ENCODE measurements at places on chromosomes 3 and 15.

GRCh38 chr15:87369269-87369668, 887.3 kb downstream of the NTRK3 start:
- no peak for ATAC-seq

DNA sequence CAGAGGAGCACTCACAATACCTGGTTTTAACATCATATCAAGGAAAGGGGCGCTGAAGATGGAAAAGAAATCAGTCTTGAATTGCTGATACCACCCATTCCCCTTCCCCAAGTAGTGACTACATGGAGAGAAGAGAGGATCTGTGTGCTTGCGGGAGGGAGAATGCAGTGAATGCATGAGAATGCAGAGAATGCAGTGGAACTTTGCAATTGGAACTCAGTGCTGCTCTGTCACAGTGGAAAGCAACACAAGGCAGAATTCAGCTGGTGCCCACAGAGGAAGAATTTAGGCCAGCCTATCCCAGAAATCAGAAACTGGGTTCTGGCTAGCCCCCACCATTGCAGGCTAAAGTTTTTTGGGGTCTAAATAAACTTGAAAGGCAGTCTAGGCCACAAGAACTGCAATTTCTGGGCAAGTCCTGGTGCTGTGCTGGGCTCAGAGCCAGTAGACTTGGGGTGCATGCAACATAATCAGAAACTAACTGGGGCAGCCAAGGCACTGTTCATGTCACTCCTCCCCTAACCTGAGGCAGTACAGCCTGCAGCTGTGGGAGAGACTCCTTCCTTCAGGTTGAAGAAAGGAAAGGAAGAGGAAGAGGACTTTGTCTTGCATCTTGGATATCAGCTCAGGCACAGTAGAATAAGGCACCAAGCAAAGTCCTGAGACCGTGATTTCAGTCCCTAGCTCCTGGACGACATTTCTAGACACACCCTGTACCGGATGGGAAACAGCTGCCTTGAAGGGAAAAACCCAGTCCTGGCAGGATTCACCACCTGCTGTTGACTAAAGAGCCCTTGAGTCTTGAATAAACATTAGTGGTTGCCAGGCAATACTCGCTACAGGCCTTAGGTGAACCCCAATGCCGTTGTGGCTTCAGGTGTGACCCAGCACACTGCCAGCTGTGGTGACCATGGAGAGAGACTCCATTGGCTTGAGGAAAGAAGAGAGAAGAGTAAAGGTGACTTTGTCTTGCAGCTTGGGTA, 329.3 kb downstream of the TBL1XR1 start:
- ATAC-seq: no peak

GRCh38 chr3:71694358-71694999, 30.7 kb downstream of the EIF4E3 start:
- ATAC-seq: peak; percentile 54

DNA sequence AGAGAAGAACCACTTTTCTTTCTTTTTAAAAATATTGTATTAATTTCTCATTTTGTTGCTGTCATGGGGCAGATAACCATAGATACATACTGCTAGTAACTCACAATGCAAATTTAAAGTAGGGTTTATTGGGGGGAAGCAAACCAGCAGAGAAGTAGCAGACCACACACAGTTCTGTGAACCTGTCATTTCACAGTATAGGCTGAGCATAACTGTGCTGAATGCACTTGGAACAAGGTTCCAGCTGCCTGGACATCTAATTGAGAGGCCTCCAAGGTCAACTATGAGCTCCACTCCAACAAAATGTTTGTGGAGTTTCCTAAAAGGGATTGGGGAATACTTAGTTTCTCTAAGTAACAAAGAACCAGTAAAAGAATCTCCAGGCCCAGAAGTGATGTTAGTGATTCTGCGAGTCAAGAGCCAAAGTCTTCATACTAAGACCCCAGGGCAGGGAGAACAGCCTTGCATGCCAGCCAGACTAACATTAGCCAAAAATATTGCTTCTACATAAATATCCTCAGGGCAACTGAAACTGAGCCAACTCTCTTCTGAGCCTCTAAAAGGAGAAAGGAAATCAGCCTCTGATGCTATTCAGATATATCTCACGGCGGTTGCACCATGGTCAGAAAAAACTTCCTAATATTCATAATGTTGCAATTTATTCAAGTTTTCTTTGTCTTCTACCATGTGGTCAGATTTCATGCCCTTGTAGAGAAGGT, 856.4 kb upstream of the ALCAM start:
- ATAC-seq: no peak

DNA sequence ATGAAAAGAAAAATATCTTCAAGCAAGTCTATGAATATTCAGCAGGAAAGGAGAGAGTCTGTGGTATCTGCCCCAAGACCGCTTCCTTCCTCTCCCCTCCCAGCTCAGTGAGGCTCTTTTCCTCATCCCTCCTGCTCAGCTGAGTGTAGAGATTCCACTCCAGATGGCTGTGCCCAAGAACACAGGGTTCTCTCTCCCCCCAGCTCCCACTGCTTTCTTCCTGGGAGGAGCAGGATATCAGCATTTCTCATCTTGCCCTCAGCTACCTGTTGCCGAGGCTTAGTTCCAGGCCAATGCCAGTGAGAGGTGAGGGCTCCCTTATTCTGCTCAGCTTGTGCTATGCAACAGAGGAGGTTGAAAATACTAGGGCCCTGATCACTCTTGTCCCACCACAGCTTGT, 211.9 kb downstream of the SV2B start:
- ATAC-seq: no peak

DNA sequence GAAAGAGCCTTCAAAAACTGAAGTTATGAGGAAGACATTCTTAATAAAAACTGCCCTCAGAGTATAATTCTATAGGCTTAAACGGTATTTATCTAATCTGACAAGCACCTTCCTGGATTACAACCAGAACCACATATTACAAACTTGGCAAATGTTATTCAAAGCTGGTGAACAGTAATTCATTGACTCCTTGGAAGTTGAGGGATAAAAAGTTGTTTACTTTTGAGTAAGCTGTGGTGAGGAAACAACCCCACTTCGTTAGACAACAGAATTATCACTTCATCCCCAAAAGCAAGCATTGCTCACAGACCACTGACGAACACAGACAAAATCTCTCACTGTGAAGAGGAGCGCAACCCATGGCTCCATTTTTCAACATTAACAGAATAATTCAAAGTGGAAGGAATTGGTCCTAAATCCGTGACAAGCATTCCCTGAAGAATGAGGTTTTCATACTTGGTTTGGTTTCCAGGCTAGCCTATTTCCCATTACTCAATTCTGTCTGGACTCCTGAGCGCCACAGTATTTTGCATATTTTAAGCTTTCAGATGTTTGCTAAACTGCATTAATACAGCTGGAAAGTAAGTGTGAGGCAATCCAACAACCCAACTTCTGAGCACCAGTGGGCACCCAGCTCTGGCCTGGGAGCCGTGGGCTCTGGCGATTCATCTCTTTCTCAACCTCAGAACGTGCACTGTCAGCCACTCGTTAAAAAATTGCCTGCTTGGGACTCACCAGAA, 32.7 kb downstream of the LRIG1 start:
- peak; percentile 19 for ATAC-seq

GRCh38 chr15:90160781-90161727, 40.1 kb upstream of the SEMA4B start:
- ATAC-seq: no peak

DNA sequence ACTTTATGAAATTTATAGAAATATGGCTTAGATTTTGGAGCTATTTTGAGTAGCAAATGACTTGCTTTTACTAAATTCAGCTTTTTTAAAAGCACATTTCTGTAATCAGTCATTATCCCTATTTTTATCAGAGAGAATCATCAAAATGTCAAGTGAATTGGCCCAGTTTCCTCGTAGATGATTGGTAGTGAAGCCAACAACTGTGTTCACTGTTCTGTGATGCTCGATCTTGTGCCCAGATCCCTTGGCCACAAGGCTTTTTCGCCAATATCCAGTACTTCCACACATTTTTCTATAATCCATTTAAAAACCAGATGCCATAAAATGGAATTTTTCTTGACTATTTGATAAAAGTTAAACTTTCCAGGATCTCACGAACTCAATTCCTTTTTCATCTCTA, 336.5 kb downstream of the ZNF385D start:
- ATAC-seq: no peak

DNA sequence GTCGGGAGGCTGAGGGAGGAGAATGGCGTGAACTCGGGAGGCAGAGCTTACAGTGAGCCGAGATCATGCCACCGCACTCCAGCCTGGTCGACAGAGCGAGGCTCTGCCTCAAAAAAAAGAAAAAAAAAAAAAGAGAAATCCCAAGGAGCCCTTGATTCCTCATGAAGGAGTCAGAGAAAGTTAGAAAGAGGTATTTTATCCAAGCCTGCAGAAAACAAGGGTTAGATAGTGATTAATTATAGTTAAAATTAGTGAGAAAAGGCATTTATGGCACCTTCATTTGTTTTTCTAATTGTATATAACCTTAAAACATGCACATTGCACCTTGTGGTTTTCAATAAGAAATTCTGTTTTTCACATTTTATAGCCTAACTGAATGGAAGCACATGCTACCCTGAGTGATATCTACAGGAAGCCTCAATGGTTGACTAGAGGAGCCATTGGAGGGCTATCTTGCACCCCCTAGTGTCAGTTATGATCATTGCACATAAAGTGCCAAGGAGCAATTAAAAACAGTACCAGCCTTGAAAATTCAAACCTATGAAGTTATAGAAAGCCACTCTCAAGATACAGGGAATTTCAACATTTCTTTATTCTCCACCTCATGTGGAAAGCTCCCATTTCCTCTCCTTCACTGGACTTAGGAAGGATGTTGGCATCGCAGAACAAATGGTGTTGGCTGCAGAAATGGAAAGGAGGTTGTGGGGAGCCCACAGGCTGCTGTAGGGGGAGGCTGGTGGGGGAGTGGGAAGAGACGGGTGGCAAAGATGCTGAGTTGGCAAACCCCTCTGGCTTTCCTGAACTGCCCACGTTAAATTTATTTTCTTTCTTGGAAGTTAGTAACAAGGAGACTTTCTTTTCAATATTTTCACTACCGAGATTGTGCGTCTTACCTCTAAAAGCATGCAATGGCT, 48.5 kb downstream of the ITGA11 start:
- ATAC-seq: no peak

GRCh38 chr3:197793247-197793646, 2.2 kb downstream of the LRCH3 start:
- ATAC-seq: no peak

DNA sequence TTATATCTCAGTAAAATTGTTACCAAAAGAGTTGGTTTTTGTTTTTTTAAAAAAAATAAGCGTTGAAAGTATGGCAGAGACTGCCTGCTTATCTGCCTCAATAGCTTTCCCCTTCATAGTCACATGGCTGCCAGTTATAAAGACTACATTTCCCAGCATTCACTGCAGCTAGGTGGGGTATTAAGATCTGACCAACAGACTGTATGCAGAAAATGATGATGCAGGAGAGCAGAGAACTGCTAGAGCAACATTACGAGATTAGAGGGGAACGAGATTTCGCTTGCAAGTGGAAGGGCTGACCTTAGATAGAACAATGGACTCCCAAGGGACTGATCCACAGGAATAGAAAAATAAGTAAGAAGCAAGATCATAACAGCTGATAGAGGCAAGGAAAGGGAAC, 14.3 kb downstream of the RHOA start:
- ATAC-seq: peak; percentile 70

DNA sequence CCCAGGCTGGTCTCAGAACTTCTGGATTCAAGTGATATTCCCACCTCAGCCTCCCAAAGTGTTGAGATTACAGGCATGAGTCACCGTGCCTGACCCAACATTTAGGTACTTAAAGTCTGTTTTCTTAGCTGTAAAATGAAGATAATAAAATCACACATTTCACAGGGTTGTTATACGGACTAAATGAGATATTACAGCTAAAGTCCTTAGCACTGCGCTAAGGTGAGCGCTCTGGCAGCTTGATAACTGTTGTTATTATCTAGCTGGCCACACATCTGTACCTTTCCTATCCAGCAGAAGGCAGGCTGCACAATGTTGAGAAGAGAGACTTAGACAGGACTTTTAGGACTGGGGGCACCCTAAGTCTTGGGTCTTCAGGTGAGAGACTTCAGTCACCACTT, 2.7 kb upstream of the LIPH start:
- ATAC-seq: no peak

DNA sequence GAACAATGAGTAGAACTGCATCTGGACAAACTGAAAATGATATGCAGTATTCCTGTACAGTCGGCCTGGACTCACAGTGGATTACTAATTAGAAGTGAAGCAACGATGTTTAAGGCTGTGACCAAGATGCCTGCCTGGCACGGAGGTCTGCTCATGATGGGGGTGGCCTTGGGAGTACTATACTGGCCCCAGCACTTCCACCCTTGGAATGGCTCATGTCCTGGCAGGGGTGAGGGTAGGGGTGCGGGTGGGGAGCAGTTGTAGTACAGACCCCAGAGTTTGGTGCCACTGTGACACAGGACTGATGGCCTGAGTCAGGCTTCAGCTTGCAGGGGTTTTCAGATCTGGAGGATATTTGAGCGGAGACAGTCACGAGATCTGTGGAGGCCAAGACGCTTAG, 55.1 kb upstream of the ICE2 start:
- ATAC-seq: no peak

DNA sequence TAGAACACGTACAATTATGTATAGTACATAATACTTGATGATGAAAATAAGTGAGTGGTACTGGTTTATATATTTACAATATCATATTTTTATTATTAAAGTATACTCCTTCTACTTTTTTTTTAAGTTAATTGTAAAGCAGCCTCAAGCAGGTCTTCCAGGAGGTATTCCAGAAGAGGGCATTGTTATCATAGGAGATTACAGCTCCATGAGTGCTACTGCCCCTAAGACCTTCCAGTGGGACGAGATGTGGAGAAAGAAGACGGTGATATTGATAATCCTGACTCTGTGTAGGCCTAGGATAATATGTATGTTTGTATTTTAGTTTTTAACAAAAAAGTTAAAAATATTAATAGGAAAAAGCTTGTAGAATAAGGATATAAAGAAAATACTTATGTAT, 40.3 kb upstream of the SCN5A start:
- no peak for ATAC-seq

DNA sequence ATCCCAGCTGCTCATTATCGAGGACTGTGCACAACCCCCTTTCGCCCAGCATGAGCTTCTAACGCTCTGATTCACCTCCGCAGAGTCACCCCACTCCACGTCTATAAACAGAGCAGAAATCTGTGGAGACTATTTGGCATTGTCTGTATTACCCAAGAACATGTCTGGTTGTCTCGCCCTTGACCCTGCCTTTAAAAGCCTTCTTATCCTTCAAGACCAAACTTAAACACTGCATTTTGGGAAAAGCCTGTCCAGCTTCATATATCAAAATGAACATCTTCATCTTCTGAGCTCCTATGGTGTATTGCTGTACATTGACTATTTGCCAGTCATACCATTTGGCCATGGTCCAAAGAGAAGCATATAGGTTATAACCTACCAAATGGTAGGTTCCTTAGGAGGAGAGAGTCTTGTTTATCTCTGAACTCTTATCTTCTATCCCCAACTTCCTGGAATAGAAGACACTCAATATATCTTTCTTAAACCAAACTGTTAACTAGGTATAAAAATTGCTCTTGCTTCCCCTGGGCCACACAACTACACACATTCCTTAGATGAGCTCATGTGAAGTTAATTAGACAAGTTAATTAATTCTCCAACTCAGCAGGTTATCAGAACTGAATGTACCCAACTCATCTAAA, 90.1 kb downstream of the FBN1 start:
- no peak for ATAC-seq

GRCh38 chr3:186845756-186846155, 3.2 kb downstream of the ADIPOQ start:
- ATAC-seq: no peak

- ATAC-seq: no peak
Observed at GRCh38 chr3:157336252-157337009, 100.2 kb upstream of the PTX3 start.

- ATAC-seq: no peak
Observed at GRCh38 chr15:49624056-49624455, 3.2 kb downstream of the DTWD1 start.
